ENCODE measurements at places on chromosomes 13 and 19.

DNA sequence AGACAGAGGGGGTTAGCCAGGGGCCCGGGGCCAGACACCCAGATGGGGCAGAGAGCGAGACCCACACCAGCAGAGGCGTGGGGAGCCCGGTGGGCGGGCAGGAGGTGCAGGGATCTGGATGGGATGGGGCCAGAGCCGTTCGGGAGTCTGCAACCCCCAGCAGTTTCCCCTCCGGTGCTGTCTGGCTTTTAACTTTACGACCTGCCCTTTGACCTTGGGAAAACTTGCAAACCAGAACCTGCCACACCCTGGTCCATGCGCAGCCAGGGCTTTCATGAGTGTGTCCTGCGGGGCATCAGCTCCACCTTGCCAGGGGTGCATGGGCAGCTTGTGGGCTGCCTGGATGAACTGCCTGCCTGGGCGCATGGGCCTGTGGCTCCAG is 9.8 kb downstream of the JOSD2 start:
- DNase-seq = no peak

- no peak for DNase-seq
These were observed 126.4 kb downstream of the TNFRSF19 start for GRCh38 chr13:23696610-23697009.

DNA sequence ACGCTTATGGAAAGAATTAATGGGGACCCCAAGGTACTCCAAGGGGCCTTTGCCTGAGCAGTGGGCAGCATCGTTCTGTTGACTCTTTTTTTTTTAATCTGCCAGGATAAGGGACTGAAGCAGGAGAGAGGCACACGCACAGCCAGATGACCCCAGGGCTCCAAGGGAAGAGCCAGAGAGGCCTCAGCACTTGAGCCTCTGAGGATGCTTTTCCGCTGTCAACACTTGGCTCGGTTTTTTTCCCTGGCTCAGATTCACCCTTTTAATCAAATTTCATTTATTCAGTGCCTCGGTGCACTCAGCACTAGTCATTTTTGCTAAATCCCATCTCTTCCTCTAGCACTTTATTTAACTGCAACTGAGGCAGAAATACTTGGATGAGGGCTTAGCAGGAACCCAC is 226.3 kb downstream of the FGF9 start:
- no peak for DNase-seq

DNA sequence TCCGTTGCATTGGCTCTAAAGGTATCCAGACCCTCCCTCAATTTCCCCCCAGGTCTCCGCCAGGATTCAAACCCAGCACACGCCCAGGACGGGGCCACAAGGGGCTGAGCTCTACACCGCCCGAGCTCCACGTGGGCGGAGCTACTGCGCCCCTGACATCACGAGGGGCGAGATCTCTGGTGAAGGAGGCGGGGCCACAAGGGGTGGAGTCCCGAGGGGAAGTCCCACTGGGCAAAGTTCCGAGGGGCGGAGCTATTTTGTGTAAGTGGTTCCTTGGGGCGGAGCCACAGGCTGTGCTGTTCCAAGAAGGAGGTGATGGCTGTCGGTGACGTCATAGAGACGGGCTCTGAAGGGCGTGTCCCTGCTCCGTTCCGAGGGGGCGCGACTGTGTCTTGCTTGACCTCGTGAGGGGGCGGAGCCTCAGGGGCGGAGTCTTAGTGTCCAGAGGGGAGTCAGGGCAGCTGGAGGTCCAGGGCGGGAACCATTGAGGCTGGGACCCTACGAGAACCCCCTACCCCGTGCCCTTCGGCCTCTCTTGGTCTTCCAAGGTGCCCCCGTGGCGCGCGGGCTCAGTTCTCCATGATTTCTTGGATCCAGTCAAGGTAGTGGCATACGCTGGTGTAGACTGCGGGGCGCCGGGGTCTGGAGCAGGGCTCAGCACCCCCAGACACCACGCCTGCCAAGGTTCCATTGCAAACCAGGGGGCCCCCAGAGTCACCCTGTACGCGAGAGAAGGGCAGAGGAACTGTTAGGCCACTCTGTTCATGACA is 1.3 kb upstream of the KLK8 start:
- no peak for DNase-seq

DNA sequence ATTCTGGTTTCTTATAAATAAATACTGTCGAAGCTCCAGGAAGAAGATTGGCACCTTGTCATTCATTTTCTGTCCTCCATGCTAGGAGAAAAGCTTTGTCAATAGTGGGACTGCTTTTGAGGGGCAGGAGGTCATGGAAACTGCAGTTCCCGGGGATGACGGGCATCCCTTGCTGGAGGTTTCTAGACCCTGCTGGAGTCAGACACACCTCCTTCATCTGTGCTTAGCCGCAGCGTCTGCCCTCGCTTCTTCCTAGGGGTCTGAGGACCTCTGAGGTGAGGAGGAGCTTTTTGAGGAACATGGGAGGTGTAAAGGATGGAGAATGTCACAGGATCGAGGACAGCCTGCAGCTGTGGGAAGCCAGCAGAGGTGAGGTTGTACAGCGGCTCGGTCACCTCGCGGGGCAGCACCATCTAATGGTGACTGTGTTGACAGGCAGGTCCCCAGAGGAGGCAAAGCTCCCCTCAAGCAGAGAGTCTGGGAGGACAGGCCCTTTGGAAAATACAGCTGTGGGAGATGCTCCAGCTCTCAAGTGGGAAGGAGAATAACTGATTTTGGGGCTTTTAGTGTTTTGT is 172.7 kb upstream of the RNF113B start:
- DNase-seq = no peak

DNA sequence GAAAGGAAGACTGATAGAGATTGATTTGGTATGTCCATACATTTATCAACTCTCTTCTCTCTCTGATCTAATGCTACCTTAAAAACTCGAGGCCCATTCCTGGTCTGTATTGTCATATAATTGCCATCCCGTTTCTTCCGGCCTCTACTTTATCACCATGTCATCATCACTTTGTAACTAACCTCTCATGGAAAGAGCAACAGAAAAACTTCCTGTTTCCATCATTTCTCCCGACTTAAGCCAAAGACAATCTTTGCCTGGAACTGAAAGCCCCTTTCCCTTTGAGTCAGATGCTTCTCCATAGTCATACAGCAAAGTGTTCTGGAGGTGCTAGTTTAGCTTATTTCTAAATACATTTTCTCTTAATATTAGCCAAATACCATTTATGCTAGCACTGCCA is 2.8 kb upstream of the STOML3 start:
- DNase-seq = no peak

DNA sequence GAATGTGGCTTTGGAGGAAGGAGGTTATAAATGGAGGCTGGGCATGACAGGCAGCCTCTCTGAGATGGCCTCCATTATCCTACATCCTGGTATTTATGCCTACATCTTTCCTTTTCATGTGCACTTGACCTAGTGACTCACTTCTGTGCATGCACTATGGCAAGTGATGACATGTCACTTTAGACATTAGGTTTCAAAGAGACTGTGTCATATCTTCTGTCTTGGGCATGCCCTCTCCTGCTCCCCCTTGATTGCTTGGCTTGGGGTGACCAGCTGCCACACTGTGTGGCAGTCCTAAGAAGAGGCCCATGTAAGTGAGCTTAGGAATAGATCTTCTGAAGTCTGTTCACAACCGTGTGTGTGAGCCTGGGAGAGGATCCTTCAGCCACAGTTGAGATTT is 472.8 kb downstream of the FGF9 start:
- no peak for DNase-seq

DNA sequence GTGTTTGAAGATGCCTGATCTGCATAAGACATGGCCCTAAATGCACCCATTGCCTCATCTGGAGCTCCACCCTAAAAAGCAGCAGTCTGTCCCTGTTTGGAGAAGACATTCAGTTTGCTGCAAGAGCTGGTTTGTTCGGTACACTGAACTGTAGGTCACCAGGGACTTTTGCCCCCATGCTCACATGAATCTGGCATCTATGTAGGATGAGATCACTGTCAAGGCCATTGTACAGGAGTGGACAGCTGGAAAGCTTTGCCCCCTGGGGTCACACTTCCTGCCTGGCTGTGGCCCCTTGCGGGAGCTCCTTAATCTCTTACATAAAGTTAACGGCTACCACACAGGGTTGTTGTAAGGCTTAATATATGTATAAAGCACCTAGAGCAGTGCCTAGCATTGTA is 73.0 kb downstream of the IPO5 start:
- DNase-seq = peak; percentile 33

GRCh38 chr19:20397292-20397691 is 168.3 kb downstream of the ZNF737 start:
- no peak for DNase-seq

DNA sequence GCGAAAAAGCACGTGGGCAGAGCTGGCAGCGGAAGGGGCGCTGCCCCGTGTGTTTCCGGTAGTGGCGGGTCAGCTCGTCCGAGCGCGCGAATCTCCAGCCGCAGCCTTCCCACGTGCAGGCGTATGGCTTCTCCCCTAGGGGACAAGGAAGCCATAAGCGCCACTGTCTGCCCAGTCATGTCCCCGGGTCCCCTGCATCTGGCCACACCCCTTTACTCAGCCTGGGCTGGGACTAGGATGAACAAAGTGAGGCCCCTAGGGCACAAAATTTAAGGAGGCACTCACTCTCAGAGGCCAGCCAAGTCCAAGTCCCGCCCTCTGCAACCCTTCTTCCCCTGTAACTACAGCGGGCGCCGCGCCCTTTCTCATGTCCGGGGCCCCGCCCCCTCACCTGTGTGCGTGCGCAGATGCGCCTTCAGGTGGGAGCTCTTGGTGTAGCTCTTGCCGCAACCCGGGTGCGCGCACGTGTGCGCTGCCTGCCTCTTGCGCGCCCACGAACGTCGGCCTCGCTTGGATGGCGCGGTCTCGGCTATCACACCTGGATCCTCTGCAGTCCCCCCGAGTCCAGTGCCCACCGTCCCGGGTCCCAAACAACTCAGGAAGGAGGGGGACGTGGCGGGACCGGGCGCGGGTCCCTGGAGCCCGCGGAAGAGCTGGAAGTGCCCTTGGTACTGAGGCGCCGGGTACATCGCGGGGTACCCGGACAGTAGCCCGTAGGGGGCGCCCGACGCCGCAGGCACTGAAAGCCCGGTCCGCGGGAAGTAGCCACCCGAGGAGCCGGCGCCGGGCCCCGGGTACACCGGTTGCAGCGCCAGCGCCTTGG is 1.9 kb downstream of the KLF1 start:
- no peak for DNase-seq

GRCh38 chr13:74329962-74330361 is 195.8 kb upstream of the KLF12 start:
- DNase-seq = no peak

DNA sequence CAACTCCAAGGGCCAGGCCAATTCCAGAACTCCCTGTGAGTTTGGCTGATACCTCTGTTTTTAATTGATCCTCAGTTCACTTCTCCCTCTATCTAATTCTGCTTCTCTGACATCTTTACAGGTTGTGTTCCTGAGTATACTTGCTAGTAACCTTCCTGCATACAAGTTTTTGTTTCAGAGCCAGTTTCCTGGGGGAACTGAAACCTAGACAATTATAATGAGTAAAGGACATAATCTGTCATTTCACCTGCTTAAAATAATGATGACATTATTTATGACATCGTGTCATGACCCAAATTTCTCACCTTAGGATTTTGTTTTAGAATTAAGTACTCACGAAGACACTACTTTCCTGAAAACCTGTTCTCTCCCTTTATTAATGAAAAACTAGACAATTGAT is 12.5 kb upstream of the MYCBP2 start:
- no peak for DNase-seq

GRCh38 chr19:29953352-29954247 is 11.6 kb downstream of the URI1 start:
- no peak for DNase-seq

DNA sequence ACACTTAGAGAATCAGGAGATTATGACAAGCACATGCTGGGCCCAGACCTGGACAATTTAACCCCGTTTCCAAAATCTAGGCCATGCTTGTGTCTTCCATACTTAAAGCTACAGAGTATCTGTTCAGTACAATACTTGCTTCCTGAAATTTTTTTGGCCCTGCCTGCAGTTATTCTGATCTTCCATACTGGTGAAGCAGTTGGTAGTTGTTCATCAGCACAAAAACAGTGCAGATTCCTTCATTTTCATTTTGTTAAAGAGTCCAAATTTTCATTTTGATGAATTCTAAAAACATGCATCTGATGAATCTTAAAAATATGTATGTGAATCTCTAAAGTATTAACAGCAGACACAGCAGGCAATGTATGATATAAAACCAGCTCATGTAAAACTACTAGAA is 49.2 kb downstream of the POLR1D start:
- no peak for DNase-seq

- DNase-seq = no peak
These were observed at the start of gene ZNF99 for GRCh38 chr19:22783651-22784410. Gene ZNF99 (minus strand): TSS chr19:22784151. CDS start chr19:22784016, 135 bp downstream.

GRCh38 chr13:24060993-24061392 is 99.5 kb upstream of the SPATA13 start:
- no peak for DNase-seq

DNA sequence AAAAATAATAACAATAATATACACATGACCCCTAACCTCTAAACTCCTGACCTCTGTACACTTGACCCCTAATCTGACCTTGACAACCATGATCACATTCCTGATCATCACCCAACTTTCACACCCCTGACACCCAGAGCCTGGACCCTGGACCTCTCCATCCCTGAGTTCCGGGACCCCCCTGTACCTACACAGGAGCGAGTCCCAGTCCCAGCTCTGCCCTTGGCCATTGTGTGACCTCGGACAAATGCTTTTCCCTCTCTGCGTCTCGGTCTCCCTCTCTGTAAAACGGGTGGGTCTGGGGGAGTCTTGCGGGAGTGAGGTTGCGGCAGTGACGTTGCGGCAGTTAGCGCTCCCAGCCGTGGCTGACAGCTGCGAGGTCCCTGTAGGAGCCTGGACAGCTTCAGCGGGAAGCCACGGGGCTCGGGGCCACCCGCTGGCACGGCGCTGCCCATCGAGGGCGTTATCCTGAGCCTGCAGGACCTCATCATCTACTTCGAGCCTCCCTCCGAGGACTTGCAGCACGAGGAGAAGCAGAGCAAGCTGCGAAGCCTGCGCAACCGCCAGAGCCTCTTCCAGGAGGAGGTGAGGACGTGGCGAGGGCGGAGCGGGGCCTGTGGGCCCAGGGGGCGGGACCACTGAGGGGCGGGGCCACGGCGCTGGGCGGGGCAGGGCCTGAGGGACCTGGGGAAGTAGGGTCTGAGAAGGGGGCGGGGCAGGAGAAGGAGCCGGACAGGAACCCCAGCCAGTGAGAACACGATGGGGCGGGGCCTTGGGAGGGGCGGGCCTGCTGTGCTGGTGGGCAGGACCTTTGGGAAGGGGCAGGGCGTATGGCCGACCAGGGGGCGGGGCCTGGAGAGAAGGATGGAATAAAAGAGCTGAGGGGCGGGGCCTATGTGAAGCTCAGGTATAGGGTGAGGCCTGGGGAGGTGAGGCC is 19.2 kb downstream of the RYR1 start:
- DNase-seq = no peak

DNA sequence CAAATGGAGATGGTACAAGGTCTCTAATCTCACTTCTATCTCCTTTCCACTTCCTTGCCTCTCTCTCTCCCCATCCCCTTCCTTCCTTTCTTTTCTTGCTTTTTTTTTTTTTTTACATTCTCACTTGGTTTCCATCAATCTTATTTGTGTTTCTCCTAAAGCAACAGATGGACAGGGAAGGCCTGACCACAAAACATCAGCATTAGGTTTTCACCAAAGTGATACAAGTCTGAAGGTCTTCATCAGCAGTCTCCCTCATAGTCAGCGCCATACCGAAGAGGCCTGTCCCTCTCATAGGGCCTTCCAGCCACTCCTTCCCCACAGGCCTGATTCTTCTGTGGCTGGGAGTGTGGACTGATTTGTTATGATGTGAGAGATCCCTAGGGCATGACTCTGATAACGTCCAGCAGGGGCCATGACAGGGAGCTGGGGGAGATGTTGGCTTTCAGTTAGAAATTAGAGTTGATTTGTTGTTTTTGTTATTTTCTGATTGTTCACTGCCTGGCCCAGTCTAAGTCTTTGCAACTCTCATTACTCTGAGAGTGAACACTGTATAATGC is 158.7 kb downstream of the SLC7A1 start:
- DNase-seq = no peak

- DNase-seq = no peak
These were observed 20.4 kb upstream of the ZNF91 start for GRCh38 chr19:23415561-23416191.

Measured in kidney capillary endothelial cell (primary cell).